ENCODE measurements at places on chromosomes 2 and 18.
A peak's percentile ranks its signal among the peaks of the same experiment; 100 is the strongest.

DNA sequence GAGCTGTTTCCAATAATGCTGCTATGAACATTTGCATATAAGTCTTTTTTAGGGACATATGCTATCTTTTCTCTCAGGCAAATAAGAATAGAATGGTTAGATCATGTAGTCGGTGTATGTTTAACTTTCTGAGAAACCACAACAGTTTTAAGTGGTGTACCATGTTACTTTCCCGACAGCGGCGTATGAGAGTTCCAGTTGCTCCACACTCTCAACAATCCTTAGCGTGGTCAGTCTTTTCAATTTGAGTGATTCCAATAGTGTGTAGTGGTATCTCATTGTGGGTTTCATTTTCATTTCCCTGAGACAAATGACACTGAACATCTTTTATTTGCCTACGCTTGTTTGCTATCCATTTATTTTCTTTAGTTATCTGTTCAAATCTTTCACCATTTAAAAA lies 149.5 kb downstream of the ACOXL start:
- DNase-seq: no peak

DNA sequence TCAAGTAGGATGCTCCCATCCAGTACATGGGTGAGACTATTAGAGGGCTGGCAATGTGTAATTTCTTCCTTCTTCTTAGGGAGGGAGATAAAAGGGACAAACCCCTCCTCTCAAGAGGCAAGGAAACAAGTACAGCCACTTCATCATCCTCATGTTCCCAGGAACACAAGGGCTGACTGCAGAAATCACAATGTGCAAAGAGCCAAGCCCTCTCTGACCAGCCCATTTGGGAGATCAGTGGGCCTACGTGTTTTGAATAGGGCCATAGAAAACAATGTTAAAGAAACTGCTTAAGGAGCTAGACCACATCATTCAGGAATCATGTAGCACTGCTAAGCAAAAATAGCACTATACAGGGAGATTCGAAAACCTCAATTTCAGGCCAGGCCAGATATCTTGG lies 97.4 kb downstream of the ACTR2 start:
- DNase-seq: no peak

DNA sequence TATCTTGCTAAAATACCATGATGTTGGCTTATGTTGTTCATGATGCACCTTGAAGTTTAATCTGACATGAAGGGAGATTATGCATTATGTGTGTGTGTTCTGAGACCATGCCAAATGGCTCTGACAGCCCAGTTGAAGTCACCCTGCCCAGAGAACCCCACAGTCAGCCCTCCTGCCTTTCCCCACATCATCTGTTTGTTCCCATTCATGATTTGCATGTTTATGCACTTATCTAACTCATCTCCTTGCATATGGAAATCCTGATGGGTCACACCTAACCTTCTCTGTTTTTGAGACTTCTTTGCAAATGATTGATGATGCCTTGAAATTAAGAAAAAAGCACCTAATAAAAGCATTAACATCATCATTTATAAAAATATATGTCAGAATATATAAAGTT lies 752.2 kb downstream of the GALR1 start:
- DNase-seq: no peak

DNA sequence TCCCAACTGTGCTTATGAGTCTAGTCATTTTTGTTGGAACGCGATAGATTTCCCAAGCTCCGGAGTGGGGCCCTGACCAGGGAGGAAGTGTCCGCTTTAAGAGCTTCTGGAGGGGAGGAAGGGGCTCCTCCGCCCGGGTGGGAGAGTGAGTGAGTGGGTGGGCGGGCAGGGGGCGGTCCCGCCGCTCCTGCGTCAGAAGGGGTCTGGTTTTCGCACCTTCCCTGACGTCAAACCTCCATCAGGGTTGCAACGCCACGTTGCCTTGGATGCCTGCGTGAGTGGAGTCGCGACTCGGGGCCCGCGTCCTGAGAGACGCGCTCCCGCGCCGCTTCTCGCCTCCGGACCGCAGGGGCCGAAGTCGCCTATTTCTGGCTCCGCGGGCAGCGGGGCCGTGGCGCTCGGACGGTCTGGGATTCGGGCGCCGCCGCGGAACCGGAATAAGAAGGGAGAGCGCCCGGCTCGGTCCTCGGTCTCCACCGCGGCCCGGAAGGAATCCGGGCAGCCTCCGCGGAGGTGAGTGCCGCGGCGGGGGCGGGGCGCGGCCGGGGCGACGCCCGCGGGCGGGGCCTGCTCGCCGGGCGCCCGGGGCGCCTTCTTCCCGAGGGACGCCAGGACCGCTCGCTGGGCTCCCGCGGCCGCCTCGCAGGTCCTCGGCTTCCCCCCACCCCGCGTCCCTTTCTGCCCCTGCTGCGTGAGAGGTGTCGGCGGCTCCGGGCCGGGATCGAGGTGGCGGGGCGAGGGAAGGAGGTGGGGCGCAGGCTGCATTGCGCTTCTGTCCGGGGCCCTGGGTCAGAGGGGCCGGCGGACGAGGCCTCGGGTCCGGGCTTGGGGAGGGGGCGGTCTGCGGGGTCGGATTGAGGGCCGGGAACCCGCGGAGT lies at the start of gene ZDBF2:
Gene ZDBF2 (plus strand): TSS at position 230 of the 878 bp plus-strand sequence. CDS start 7,187 bp downstream, outside the sequence.
- DNase-seq: peak; percentile 35

DNA sequence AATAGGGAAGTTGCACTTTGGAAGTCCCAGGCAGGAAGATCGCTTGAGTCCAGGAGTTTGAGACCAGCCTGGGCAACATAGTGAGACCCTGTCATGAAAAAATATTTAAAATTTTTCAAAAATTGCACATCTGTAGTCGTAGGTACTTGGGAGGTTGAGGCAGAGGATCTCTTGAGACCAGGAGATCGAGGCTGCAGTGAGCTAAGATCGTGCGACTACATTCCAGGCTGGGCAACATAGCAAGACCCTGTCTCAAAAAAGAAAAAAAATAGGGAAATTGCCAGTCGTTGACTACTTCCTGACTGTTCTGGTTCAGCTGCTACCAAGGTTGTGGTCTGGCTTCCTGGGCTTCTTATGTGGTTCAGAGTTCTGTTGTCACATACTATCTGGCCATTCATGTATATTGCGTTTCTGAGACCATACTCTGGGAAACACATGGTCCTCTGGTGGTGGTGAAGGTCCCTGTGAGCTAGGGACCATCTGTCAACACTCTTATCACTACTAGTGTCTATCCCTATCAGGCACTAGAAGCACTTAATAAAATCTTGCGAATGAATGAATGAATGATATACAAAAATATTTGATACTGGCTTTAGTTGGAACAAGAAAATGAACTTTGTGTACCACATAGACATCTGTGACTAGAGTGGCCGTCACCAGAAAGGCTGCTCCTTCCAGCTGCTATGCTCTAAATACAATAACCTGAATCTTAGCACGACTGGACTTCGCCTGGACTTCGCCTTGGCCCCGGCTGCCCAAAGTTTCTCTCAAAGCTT lies 861 bp upstream of the KLHL23 start:
- DNase-seq: no peak

DNA sequence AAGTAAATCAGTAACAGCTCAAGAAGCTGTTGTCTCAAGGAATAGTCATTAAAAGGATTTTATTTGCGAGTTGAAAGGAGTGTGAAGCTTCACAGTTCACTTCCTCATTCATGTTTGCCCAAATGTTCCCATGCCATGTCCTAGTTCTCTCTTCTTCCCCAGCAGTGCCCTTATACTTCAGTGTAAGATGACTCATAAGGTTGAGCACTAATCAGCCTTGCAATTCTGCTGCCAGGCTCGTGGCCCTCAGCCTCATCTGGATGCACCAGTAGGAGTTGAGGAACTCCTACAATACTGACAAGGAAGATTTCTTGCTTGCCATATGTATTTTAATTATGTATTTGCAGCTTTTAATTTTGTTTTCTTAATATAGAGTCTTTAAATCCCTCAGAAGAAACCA lies 1980.4 kb downstream of the SUCLG1 start:
- no peak for DNase-seq

GRCh38 chr2:36513661-36514060 lies 84.3 kb downstream of the FEZ2 start:
- DNase-seq: no peak

GRCh38 chr2:227717687-227718567 lies at the start of gene SLC19A3:
TSS of gene SLC19A3 (minus strand) at chr2:227718028. CDS start at chr2:227702318, 15,710 bp downstream.
- peak; percentile 1 for DNase-seq

- DNase-seq: no peak
Measured at GRCh38 chr2:162749994-162750393, 88.6 kb downstream of the KCNH7 start.

GRCh38 chr2:61018798-61019197 lies 743 bp upstream of the PUS10 start:
- DNase-seq: no peak

DNA sequence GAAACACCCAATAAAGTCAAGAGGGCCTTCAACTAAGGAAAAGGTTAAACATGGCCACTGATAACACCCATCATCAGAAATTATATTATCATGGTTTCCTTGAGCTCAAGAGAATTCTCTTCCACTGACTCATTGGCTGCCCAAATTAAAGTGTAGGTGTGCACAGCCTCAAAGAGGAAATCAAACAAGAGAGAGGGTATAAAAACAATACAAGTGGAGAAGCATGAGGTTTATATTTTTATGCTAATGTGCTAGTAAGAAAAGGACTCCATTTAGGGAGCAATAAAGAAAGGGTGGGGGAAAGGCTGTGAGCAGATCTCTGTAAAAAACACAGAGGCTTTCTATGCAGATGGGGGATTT lies 168.8 kb upstream of the VRK2 start:
- no peak for DNase-seq

GRCh38 chr2:224689539-224689938 lies 26.6 kb downstream of the CCDC195 start:
- DNase-seq: no peak

DNA sequence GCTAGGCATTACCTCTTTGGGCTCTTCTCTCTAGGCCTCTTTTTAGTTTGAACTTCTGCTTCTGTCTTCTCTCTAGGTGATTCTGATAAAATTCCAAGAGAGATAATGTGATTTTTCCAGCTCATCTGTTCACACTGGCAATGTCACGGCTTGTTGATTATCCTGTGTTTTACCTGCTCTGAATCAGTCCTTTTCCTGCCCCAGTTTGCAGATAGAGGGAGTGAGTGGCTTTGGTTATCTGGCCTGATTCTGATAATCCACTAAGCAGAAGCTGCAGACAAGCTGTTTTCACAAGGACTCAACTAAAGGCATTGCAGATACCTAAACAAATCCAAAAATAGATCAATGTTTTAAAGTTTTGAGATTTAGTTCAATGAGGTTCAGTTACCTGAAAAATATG lies 111.9 kb downstream of the DCC start:
- DNase-seq: no peak

DNA sequence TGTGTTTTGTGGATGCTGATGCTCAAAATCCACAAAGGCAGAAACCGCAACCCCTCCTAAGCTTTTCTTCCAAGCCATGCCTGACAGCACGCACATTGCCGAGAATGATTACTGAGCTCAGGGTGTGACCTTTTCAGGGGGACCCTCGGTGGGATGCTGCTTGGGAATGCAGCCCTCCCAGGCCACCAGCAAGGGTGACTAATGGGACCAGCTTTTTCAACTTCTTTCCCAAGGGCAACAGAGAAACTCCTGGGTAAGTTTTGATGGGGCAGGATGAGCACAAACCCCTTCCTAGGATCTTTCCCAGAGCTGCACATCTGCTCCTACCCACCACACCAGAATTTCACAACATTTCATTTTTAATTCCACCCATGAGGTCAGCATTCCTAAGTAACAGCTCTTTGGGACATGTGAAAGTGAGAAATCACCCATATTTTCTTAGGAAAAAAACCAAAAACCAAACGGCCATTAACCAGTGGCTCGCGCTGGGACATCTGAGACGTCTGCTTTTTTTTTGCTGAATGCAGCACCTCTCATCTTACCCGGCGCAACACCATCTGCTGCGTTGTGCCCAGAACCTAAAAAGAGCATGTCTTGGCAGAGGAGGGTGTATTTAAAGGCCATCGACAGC lies 119.0 kb downstream of the ARL4C start:
- DNase-seq: no peak

DNA sequence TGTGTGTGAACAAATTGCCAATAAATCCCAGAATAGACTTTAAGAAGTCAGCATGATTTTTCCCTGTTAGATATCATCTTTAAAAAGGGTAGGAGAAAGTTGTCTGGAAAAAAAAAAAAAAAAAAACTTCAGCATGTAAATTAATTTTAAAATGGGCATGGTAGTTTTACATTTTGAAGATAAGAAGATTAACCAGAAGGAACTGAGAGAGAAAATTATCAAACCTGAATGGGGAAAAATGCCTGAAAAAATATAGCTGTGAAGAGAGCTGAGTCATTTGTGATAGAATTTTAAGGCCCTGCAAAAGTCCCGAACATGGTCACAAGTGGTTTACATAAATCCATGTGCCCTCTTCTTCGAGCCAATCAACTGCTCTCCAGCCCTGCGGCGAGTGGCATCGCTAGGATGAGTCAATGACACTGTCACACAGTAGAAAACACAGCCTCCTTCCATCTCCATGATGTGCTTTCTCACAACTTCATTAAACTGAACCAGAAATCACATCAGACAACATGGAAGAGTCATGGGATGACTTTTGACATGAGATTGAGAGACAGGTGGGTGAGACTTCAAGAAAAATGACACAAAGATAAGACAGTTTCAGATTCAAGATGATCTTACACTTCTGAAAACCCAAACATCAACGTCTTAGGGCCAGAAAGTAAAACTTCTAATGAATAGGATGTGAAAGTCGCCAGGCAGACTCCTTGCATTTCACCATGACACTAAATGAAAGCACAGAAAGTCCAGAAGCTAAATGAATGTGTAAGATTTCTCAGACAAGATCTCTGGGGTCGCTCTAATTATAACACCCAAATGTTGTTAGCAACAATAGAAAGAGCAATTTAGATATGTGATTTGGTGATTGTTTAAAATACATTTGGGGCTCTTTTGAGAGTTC lies 273.0 kb upstream of the ID2 start:
- DNase-seq: peak; percentile 54

- DNase-seq: no peak
Measured at GRCh38 chr18:25210622-25211021, 141.3 kb downstream of the ZNF521 start.

DNA sequence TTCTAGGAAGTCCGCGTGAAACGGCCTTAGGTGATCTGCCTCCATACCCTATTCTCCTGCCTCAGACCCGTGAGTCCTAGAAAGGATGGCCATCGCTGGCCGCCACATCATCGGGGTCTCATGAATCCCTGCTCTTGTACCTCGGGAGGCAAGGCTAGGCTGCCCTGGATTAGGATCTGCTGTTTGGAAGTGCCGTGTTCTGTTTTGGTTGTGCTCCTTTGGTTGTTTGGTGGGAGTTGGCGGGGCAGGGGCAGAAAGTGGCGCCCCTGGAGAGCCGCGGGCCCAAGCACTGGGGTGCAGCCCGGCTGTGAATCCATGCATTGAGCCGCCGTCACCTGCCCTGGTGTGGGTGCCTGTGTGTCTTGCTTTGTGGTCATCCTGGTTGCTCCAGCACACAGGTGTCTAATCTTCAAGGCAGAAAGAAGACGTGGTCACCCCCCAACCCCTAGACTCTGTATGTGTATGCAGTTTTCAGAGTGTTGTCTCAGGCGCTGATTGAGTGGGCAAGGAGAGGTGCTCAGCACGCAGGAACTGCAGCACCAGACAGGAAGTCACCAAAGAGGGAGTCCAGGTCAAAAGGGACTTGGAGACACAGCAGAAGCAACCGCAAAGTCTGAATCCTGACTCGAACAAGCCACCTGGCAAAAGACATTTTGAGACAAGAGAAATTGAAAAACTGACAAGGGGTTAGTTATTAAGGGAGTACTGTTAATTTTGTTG lies 80.0 kb upstream of the LDLRAD4 start:
- DNase-seq: no peak
